ENCODE measurements at places on chromosomes 1 and 21.

- DNase-seq: no peak
These were observed 38.2 kb upstream of the SLC25A33 start for GRCh38 chr1:9500756-9501754.

GRCh38 chr1:197776351-197777105, 1.2 kb upstream of the DENND1B start:
- DNase-seq: no peak

DNA sequence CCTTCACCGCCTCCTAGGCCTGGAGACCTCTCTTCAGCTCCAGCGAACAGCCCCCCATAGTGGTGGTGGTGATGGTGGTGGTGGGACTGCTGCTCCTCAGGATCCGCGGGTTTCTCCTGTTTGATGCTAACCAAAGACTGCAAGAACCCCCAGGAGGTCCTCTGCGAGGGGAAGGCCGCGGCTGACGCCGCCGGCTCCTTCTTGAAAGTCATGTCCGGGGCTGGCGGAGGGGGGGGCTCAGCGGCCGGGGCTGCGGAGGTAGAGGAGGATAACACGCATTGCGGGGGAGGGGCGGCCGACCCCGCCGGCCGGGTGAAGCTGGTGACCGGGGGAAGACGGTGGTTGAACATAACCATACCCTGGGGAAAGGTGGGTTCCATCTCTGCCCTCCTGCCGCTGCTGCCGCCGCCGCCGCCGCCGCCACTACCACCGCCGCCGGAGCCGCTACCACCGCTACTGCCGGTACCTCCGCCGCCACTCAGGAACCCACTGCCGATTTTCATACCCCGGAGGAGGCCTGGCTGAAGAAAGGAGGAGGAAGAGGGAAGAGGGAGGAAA, 554 bp downstream of the ZNF281 start:
- DNase-seq: peak; percentile 31

GRCh38 chr1:50852889-50853288, 107.2 kb downstream of the FAF1 start:
- DNase-seq: no peak

- DNase-seq: no peak
These were observed 192.2 kb downstream of the TRABD2B start for GRCh38 chr1:47805018-47805417.

DNA sequence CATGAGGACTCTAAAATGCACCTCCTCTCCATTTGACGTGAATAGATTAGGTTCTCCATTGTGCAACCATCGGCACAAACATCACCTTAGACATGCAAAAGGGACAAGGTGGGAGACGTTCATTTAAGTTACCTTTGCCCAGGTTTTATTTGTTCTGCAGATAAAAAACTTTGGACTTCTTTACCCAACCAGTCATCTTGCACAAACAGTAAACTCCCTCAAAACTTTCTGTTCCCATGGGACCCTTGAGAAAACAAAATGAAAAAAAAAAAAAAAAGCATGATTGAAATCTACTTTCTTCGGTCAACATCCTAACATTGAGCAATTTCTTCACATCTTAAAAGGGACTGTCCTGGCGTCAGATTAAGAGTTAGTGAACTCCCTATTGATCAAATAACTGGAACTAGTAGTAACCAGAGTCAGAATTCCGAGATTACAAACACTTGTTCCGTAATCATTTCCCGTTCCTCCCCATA, 31.4 kb upstream of the PROX1 start:
- no peak for DNase-seq

- DNase-seq: no peak
These were observed 48.2 kb upstream of the TNFSF4 start for GRCh38 chr1:173255214-173255813.

DNA sequence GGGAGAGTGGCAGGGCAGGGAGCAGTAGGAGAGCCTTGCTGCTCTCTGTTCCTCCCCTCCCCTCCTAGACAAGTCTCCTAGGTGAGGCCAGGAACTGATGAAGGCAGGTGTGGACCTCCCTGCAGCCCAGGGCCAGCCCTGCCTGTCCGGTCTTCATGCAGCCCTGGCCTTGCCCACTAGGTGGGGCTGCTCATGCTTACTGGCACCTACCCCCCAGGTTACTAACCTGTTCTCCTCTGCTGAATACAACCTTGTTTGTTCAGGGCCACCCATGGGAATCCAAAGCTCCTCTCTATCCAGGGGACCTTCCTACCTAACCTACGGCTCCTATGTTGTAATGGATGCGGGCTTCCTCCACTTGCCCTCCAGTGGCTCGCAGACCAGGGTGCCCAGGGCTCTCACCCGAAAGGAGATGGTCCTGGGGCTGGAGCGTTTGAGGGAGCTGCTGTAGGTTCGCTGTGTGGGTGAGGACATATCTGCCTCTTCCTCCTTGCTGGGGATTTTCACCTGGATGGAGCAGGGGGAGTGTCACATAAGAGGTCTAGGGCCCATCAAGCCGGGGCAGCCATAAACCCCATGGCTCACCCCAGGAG, 7.9 kb upstream of the TNNT2 start:
- no peak for DNase-seq

DNA sequence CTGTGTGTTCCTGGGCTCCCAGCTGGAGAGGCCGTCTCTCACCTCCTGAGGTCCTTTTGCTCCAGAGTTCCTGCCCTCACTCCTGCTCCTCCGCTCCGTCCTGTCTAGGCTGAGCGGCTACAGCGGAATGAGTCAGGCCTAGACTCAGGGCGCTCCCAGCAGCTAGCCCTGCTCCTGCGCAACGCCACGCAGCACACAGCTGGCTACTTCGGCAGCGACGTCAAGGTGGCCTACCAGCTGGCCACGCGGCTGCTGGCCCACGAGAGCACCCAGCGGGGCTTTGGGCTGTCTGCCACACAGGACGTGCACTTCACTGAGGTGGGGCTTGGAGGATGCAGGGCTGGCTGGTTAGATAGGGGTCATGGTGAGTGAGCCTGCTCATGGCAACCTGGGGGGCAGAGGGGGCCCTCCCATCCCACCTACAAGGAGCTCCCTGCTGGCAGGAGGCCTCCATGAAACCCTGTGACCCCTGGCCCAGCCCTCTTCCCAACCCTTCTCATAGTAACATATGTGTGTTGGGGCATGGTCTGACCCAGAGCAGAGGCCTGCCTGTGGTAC, 15.1 kb downstream of the PSRC1 start:
- DNase-seq: no peak

DNA sequence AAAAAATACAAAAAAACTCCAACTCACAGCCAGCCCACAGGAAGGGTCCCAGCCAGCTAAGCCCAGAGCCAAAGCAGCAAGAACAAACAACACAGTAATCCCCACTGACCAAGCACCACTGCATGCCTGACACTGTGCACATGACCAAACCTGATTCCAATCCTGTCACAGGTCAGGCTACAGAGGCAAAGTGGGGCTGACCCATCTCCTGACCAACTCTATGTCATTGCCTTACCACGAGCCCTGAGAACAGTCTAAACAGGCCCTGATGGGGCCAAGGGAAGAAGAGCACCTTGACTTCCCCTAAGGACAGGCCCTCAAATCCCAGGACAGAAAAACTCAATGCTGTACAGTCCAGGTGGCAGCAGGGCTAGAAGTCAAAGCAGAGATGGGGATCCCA, 2.4 kb downstream of the LSS start:
- DNase-seq: no peak

GRCh38 chr1:171220581-171221054, 27.7 kb upstream of the FMO1 start:
- peak; percentile 62 for DNase-seq

GRCh38 chr1:163535807-163536206, 214.1 kb downstream of the NUF2 start:
- peak; percentile 79 for DNase-seq
